Activated naive CD4-positive, alpha-beta T cell treated with anti-CD3 and anti-CD28 coated beads for 36 hours (primary cell): ENCODE measurements at places on chromosomes 3 and 15.
A peak's percentile ranks its signal among the peaks of the same experiment; 100 is the strongest.

- no peak for DNase-seq
Measured at GRCh38 chr3:64188810-64189560, 36.3 kb downstream of the PRICKLE2 start.

- DNase-seq: peak; percentile 19
Measured at GRCh38 chr3:30286007-30286669, 320.3 kb upstream of the TGFBR2 start.

GRCh38 chr3:14473411-14473891 is 66.7 kb downstream of the GRIP2 start:
- DNase-seq: no peak

- DNase-seq: no peak
Measured at GRCh38 chr3:34599595-34599994, 801.2 kb downstream of the PDCD6IP start.

DNA sequence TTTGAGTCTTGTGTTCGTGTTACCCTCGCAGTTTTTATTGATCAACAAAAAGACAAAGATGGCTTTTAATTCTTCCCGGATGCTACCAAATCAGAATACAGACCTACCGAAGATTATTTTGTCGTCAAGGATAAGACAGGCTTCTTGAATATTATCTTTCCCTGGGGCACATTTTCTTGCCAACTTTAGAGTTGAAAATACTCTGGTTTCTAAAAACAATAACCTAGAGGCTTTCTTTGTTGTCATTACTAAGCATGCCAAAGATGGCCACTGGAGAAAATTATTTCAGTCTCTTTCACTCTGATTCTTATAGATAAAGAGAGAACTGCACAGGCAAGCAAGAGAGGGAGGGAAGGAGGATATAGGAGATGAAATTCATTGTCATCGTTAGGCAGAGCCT is 33.9 kb downstream of the OXNAD1 start:
- no peak for DNase-seq

GRCh38 chr15:30023798-30024295 is 58.9 kb upstream of the GOLGA8J start:
- no peak for DNase-seq

- DNase-seq: no peak
Measured at GRCh38 chr3:140536926-140537726, 140.7 kb upstream of the TRIM42 start.

GRCh38 chr3:156760333-156760732 is 65.8 kb upstream of the LEKR1 start:
- DNase-seq: no peak

GRCh38 chr3:90056281-90057032 is 949.0 kb downstream of the EPHA3 start:
- no peak for DNase-seq
